ENCODE measurements at places on chromosomes 11 and 22. TPM values are rescaled to one million over a fixed set of nuclear protein-coding genes. Genes with fewer than 3 reads are reported as not detected.

The FDXACB1 gene
- polyA plus RNA-seq, result 11.3 TPM

The ART1 gene
- not detected for polyA plus RNA-seq

The MRGPRF gene
- polyA plus RNA-seq, result not detected

The MMP7 gene
- polyA plus RNA-seq, result not detected

The GRK3 gene
- 0.69 TPM for polyA plus RNA-seq

The TRIM49 gene
- not detected for polyA plus RNA-seq

The ROBO4 gene
- 0.04 TPM for polyA plus RNA-seq

The GAL3ST1 gene
- polyA plus RNA-seq, result 0.21 TPM

The MB gene
- polyA plus RNA-seq, result not detected

The TBX10 gene
- polyA plus RNA-seq, result not detected

The DEUP1 gene
- polyA plus RNA-seq, result not detected

The ZBTB16 gene
- polyA plus RNA-seq, result 15.4 TPM

The CABP4 gene
- 2.3 TPM for polyA plus RNA-seq

The APIP gene
- polyA plus RNA-seq, result 14.9 TPM

The LIPT2 gene
- polyA plus RNA-seq, result 21.6 TPM

The CFAP300 gene
- polyA plus RNA-seq, result not detected

The CHRNA10 gene
- polyA plus RNA-seq, result 0.24 TPM

The PHF21B gene
- not detected for polyA plus RNA-seq

The EHF gene
- not detected for polyA plus RNA-seq

The OR4C5 gene
- polyA plus RNA-seq, result not detected

The YWHAH gene
- polyA plus RNA-seq, result 22.4 TPM

The CD3D gene
- polyA plus RNA-seq, result 947 TPM

The LRRC10B gene
- not detected for polyA plus RNA-seq

The SMIM35 gene
- polyA plus RNA-seq, result not detected

The TPBGL gene
- polyA plus RNA-seq, result 0.40 TPM

The CRYAB gene
- not detected for polyA plus RNA-seq

The BUD13 gene
- 9.4 TPM for polyA plus RNA-seq

The CRYBB3 gene
- not detected for polyA plus RNA-seq

The OR2AT4 gene
- not detected for polyA plus RNA-seq

The OR52E8 gene
- not detected for polyA plus RNA-seq

The FAM181B gene
- polyA plus RNA-seq, result 0.19 TPM

The CHID1 gene
- polyA plus RNA-seq, result 61.0 TPM

The OR52W1 gene
- polyA plus RNA-seq, result not detected

The MEI1 gene
- polyA plus RNA-seq, result 112 TPM

The LRRC74B gene
- not detected for polyA plus RNA-seq

The ACR gene
- polyA plus RNA-seq, result not detected

All from naive thymus-derived CD4-positive, alpha-beta T cell (primary cell).